RPMI7951 (cell line): ENCODE measurements at places on chromosomes 12 and 14. TPM values are rescaled to one million over a fixed set of nuclear protein-coding genes. Genes with fewer than 3 reads are reported as not detected.

- no peak for DNase-seq
These were observed 22.7 kb upstream of the LTA4H start for GRCh38 chr12:96057986-96058553.

- DNase-seq, result no peak
These were observed 12.7 kb upstream of the TMCC3 start for GRCh38 chr12:94663071-94663470.

DNA sequence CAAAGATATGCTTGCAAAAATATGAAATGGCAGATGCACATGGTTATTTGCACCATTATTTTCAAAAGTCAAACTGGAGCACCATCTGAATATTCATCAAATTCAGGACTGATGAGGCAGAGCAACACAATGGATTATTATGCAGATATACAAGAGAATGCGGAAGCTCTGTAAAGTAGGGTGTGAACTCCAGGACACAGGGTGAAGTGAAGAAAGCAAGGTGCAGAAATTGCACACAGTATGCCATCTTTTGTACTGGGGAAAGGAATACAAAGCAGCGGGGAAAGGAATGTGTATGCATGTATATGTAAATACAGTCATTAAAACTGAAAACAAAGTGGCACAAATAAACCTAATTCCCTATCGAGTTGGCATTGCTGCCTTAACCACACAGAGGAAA is 22.7 kb upstream of the CLEC4E start:
- DNase-seq, result no peak

DNA sequence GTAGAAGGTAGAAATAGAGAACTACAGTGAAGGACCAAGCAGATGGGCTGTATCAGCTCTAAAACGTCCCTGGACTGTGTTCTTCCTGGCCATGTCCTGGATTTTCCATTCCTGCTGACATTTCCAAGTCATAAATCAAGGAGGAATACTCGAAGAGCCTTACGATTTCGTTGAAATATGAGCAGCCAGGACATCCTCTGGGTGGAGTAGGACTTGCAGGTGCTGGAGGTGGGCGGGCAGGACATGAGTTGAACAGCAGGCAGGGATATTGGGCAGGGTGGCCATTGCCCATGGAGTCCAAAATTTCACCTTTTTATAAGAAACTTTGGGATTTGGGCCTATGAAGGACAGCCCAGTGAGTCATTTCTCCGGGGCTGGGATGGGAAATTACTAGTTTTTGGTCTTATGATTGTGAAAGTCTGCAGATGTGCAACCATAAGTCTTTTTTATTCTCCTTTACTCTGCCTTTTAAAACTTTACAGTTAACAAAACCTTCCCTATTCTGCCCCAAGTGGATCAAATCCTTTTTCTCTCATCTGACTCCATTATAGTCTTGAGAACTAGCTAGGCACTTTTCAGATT is 88.8 kb downstream of the TMX1 start:
- DNase-seq, result peak; percentile 52

- DNase-seq, result no peak
These were observed 146.6 kb downstream of the RBM19 start for GRCh38 chr12:113819495-113819894.

GRCh38 chr14:73712540-73713180 is 1.5 kb downstream of the PNMA1 start:
- peak; percentile 36 for DNase-seq

GRCh38 chr12:77167801-77168200 is 102.4 kb upstream of the E2F7 start:
- no peak for DNase-seq

GRCh38 chr14:100599981-100600380 is 12.8 kb upstream of the BEGAIN start:
- DNase-seq, result no peak

DNA sequence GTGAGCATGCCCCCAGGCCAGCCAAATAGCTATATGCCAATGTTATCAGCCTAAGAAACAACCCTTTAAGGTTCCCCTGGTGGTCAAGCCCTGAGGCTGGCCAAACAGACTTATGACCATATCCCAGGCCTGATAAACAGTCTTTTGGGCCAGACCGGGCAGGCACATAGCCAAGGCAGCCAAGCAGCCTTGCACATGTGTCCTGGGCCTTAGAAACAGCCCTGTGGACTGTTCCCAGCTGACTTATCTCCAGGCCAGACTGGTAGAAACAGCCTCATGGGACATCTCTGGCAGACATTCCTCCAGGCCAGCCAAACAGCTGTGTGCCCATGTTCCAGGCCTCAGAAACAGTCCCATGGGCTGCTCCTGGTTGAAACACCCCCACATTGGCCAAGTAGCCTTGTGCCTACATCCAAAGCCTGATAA is 295.0 kb upstream of the MGAT4C start:
- no peak for DNase-seq

DNA sequence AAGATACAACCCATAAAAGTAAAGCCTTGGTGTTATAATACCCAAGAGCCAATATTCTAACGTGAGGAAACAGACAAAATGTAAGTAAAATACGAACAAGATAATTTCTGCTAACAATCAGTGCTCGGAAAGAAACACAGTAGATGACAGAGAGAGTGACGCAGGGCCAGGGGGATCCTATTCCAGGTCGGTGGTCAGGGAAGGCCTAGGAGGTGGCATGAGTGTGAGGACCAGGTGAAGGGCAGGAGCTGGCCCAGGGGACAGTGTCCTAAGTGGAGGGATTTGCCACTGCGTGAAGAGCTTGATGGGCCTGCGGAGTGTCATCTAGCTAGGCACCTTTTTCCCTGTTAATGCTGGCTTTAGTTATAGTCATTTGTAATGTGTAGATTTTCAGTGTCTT is 35.3 kb downstream of the ETV6 start:
- no peak for DNase-seq

- DNase-seq, result no peak
These were observed 96.1 kb downstream of the IPO8 start for GRCh38 chr12:30599608-30600007.

GRCh38 chr12:19220205-19220604 is 90.7 kb downstream of the PLEKHA5 start:
- DNase-seq, result peak; percentile 58

GRCh38 chr14:99239661-99240092 is 32.3 kb downstream of the BCL11B start:
- no peak for DNase-seq

DNA sequence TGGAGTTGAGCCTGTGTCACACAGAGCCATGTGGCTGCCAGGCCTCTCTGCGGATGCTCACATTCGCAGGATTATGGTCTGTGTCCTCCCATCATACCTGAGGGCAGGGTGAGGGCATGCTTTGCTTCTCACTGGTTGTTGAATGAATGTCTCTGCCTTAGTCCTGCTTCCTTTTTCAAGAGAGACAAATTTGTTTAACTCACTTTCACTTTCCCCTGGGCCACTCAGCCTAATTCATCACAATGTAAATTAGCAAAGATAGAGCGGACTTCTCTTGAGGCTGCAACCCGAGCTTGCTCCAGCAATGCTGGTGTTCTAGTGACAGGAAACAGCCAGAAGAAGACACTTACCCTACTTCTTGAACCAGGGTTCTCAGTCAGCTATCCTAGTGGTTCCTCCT is 35.5 kb upstream of the PAX9 start:
- DNase-seq, result peak; percentile 12

DNA sequence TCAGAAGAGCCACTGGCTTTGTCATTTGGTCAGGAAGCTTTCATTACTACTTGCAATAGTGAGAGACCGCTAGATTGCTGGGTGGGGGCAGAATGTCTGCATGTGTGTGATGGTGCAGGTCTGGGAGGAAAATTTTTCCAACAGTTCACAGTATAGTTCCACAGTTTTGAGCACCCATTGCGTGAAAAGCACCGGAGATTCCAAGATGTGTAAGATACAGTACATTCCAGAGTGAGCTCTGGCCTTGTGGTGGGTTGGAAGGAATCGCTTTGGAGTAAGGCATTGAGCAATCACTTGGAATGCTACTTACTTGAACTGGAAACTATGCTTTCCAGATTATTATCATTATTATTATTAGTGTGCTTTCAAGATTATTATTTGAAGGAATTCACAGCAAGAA is 47.6 kb upstream of the FRMD6 start:
- peak; percentile 91 for DNase-seq

- no peak for DNase-seq
These were observed 26.8 kb downstream of the CCDC177 start for GRCh38 chr14:69547701-69548348.

DNA sequence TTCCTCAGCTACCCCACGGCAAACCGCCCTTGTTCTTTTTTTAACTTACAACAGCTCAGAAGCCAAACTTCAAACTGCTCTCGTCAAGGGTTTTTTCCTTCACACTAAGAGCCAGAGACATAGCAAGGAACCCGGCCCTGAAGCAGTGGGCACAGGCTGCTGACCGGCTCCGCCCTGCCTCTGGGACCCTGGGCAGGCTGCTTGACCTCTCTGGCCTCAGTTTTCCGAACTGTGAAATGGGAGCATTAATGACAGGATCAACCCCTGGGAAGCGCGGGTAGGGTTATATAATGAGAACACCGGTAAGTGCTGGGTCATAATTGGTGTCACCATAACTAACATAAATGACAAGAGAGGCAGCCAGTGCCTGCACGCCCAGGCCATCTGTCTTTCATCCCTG is 21.2 kb upstream of the FZD10 start:
- no peak for DNase-seq

DNA sequence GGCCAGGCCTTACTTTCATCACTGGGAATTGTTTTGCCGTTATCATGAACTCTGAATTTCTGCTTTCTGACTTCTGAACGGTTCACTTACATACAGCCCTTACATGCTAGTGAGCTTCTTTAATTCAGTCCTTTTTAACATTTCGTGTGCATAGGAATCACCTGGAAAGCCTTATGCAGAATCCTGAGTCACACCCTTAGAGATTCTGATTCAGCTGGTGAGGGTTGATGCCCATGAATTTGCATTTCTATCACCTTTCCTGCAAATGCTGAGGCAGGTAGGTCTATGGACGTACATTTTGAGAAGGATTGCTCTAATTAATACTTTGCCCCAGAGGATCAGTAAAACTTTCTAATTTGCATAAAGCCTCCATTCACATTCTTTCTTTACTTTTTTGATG is 44.0 kb downstream of the PPHLN1 start:
- no peak for DNase-seq

GRCh38 chr12:14957551-14958168 is 3.7 kb downstream of the ARHGDIB start:
- no peak for DNase-seq

GRCh38 chr14:55756557-55756956 is 176.6 kb downstream of the KTN1 start:
- DNase-seq, result no peak

- no peak for DNase-seq
These were observed 22.6 kb downstream of the TCTN1 start for GRCh38 chr12:110636516-110636915.

ACRBP gene
- total RNA-seq, result 0.48 TPM in 1 of 2 replicates, not detected in the other

LTBP2 gene
- 22.8 and 26.0 TPM in 2 replicates for total RNA-seq

A2ML1 gene
- not detected in 2 replicates for total RNA-seq

NR2C1 gene
- 18.7 and 24.0 TPM in 2 replicates for total RNA-seq

HOXC5 gene
- 0.78 and 2.0 TPM in 2 replicates for total RNA-seq

SLC38A4 gene
- 0.12 and 0.68 TPM in 2 replicates for total RNA-seq
